Dorsolateral prefrontal cortex (tissue), 122 donors: ENCODE measurements at places on chromosomes 5 and 9. TPM values are rescaled to one million over a fixed set of nuclear protein-coding genes. Genes with fewer than 3 reads are reported as not detected.

The ADRA1B gene
- total RNA-seq: 9.2 TPM

The GPR150 gene
- total RNA-seq: 2.5 TPM

The CDH9 gene
- 11.0 TPM for total RNA-seq

The FOXD4L5 gene
- 2.0 TPM for total RNA-seq

The PCDHA11 gene
- total RNA-seq: 5.7 TPM

The THOC3 gene
- total RNA-seq: 50.7 TPM

The OTP gene
- total RNA-seq: not detected

The ZNF483 gene
- total RNA-seq: 227 TPM

The TTC1 gene
- total RNA-seq: 92.6 TPM

The ACOT12 gene
- not detected for total RNA-seq

GRCh38 chr5:133533541-133533940, 78.8 kb downstream of the FSTL4 start:
- no peak for DNase-seq

GRCh38 chr9:3857673-3858072, 331.9 kb upstream of the RFX3 start:
- no peak for DNase-seq

DNA sequence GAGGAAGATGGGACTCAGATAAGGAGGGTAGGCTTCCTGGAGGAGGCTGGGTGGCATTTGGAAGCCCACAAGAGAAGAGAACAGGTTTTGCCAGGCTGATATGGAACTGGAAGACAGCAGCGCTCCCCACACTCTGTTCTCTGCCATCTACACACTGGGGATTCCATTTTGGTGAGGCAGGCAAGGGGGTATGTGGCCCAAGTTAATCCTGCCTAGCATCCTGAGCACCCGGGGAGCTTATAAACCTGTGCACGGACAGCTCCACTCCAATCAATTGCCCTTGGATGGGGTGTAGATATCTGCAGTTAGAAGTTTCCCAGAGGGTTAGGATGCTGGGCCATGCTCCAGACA, 158.8 kb downstream of the MACROH2A1 start:
- no peak for DNase-seq

DNA sequence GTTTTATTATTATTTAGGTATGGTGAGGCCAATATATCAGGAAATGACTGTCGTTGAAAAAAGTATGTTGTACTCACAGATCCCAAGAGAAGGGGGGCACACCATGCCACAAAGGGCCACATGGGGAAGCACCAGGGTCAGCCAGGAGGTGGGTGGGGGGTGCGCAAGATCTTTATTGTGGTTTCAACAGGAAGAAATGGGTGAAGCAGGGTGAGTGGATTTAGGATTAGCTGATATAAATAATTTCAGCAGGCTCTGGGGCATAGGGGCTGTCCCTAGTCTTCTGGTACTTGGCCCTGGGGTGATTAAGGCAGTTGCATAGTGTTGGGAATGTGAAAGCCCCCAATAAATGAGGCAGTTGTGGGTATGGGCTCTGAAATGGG, 8.6 kb downstream of the PDCD1LG2 start:
- DNase-seq: no peak

GRCh38 chr5:77463905-77464304, 28.2 kb downstream of the WDR41 start:
- no peak for DNase-seq

DNA sequence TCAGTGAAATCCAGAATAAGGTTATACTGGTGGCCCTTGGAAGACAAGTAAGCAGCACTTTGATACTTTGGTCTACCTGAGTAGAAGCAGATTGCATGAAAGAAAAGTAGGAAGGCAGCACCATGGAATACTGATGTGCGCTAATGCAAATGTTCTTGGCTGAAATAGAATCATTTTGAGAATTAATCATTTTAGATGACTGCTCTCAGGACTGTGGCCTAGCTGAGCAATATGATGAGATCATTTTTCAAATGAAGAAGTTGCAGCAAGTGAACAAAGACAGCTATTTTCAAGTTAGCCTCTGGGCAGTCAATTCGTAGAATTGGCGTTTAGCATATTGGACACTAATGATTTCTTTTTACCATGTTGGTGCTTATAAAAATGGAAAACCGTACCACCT, 483.5 kb downstream of the TMEM232 start:
- DNase-seq: no peak

DNA sequence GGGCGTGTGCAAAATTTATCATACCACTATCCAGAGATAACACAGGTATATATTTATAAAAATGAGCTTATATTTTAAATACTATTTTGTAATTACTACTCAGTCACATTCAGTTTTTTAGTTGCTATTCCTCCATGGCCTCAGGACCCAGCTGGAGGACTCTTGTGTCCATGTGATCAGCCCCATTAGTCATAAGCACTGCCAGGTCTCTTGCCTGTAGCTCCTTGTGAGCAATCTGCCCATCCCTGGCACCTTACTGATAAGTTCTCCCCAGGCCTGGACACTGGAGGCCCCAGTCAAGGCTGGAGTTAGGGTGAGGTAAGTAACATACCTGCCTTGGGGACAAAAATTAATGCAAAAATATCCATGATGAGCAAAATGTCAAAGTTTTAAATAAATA, 29.5 kb upstream of the ADRB2 start:
- no peak for DNase-seq

DNA sequence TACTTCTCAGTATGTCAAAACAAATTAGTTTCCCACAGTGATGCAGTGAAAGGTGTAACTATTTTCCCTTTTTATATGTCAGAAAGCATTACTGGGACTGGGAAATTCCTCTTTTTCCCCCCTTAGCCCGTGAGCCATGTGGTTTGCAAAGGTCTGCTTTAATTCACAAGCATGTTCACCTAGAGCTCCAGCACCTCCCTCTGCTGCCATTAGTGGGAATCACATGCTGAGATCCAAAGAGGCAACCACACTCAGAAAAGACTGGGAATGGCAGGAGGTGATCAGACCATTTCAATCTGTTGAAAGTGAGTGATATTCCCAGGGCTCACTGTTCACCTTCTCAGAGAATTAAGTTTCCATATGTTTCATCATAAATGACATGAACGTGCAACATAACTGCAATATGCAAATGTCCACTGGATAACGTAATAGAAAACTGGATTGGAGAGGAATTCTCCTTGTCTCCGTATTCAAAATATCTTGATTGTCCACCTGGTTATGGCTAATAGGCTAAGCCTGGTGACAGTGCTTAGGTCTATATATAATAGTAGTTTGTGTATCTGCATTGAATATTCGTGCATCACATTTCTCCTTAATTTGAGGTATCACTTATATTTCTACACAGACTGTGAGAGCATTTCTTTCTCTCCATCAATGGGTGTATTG, 703.5 kb upstream of the WWC1 start:
- no peak for DNase-seq

- DNase-seq: no peak
These were observed 59.5 kb upstream of the GGTA1 start for GRCh38 chr9:121559183-121559582.

DNA sequence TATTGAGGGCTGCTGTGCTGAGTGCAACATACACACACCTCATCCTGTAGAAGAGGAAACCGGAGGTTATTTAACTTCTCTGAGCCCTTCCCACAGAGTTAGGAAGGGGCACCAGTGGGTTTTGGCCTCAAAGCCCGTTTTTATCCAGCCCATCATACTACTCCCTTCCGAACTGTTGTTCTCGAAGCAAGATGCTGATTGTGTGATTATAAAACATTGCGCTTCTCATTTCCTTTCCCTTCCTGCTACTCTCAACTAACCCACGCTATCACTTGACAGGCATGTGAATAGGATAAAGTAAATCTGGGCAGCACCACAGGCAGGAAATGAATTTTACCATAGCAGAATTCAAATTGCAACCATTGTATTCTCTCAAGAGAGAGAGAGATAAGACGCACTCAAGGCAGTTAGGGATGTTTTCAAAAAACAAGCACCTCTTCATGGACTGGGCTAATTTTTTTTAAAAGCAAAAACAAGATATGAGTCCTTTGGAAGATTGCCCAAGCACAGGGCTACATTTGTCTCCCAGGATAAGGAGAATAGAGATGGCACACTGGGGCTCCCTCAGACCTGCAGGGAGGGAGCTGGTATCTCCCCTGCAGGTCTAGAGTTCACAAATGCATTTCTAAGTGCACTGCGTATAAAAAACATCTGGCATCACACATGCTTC, 52.6 kb downstream of the GNA14 start:
- DNase-seq: no peak

GRCh38 chr5:108763222-108763916, 15.7 kb downstream of the FER start:
- DNase-seq: no peak

- no peak for DNase-seq
These were observed 160.0 kb upstream of the GNA14 start for GRCh38 chr9:77807846-77808750.

DNA sequence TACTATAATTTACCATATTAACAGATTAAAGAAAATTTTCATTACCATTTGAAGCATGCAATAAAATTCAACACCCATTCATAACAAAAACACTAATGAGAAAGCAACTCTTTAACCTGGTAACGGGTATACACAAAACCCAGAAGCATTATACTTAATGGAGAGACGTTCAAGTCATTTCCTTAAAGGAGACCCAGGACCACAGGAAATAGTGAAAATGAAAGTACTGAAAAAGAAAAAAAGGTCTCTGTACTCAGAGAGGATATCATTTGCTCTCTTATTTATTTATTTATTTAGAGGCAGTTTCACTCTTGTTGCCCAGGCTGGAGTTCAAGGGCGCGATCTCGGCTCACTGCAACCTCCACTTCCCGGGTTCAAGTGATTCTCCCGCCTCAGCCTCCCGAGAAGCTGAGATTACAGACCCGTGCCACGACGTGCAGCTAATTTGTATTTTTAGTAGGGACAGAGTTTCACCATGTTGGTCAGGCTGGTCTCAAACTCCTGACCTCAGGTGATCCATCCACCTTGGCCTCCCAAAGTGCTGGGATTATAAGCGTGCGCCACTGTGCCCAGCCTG, 61.6 kb downstream of the SETX start:
- no peak for DNase-seq

DNA sequence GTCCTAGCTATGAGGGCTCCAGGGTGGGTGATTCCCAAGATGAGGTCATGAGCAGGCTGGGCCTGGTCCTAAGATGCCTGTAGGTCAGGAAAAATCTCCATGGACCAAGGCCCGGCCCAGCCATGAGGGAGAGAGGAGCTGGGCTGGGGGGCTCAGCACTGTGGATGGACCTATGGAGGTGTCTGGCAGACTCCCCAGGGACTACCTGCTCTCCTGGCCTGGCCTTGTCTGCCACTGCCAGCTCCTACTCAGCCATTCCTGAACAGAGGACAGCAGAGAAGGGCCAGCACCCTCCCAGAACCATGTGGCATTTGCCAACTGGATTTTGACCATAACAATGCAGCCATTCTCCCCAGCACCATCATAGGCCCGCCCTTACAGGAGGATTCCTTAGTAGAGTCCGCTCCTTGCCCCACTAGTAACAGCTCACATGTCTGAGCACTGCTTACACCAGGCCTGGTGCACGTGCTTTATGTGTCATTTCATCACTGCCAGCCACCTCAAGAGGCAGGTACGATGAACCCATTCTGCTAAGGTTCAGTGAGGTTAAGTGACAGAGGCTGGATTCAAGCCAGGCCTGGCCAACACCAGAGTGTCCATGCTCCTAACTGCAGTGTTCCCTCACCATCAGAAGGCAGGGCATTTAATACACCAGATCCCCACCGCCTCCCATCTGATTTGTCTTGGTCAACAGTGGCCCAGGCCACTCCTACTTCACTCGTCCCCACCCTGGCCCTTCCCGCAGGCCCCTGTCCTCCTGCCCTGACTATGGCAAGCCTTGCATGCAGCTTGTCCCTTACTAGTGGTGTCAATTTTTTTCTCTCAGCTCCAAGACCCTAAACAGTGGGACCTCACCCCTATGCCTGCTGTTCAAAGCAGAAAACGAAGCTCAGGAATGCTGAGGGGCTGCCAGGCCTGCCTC, 669 bp downstream of the IL13 start:
- no peak for DNase-seq
